ENCODE measurements at places on chromosomes 16 and 17. TPM values are rescaled to one million over a fixed set of nuclear protein-coding genes. Genes with fewer than 3 reads are reported as not detected.

KRTAP2-3 gene
- total RNA-seq = not detected

PPP1R27 gene
- not detected for total RNA-seq

MYH3 gene
- total RNA-seq = 1.5 TPM

KRTAP3-1 gene
- not detected for total RNA-seq

PNMT gene
- total RNA-seq = not detected

TLCD1 gene
- total RNA-seq = 5.7 TPM

CHST6 gene
- total RNA-seq = 0.31 TPM

RASL10B gene
- total RNA-seq = 0.40 TPM

HOXB6 gene
- total RNA-seq = not detected

P2RX1 gene
- 0.06 TPM for total RNA-seq

MEOX1 gene
- total RNA-seq = not detected

MEIOC gene
- not detected for total RNA-seq
